ENCODE measurements at places on chromosomes 12 and 14.

DNA sequence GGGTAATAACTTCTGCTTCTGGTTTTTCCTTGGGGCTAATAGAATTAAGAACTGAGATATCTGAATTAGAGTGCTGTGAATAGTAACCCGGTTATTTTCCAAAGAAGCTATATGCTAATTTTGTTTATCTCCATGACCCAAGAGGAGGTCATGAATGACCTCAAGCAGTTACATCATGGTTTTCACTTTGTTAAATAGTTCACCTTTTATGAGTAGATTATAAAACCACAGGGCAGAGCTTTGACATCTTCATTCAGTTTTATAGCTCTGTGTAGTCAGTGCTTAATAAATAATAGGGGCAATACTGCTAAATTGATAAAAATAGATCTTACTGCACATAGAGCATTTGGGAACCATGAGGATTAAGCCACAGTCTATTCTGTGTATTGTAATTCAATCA is 462.2 kb downstream of the LRIG3 start:
- no peak for ATAC-seq

DNA sequence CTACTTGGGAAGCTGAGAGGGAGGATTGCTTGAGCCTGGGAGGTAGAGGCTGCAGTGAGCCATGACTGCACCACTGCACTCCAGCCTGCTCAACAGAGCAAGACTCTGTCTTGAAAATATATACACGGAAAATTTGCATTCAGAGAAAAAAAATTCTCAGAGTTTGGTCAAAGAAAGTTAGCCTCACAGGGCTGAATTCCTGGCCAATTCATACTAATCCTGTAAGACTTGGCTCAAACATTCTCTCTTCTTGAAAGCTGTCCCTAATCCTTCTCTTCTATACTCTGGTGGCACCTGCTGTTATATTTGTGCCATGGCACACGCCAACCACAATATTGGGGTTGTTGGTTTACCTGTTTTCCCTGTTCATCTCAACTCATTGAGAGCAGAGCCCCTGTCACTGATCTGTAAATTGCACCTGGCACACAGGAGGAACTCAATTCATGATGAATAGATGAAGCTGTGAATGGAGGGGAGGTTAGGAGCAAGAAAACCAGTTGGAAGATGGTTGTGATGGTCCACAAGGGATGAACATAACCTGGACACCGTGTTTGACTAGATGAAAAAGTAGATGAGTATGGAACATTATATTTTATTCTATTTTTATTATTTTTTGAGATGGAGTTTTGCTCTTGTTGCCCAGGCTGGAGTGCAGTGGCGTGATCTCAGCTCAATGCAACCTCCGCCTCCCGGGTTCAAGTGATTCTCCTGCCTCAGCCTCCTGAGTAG is 36.8 kb upstream of the SPTSSA start:
- no peak for ATAC-seq

DNA sequence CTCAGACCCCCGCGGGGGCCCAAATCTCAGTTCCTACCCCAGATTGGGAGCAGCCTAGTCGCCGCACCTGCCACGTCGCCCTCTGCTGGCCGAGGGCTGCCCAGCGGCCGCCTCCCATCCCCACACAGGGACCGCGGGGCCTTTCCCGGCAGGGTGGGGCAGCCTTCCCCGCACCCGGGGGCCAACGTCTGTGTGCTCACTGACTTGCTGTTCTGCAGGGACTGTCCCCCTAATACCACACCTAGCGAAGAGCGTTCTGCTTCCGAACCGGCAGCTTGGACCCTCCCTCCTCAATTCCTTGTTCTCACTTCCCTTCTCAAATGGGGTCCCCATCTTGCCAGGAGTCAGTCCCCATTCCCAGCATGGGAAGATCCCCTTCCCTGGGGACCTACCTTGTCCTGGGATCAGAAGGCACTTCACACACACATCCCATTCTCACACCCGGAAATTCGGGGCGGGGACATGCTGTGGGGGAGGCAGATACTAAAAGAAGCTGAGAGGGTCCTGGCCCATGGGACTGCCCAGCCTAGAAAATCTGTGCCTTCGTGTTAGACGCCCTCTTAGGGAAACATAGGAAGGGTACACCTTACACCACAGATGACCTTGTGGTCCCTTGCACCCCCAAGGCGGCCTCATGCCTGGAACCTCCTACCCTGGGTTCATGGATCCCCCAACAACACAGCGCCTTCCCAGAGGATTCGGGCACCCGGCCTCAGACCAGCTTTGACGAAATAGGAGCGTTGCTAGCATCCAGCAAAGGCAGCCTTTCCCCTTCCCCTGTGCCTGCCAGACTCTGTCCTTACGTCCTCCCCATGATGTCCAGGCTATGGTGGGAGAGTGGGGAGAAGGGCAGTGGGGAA is 16.4 kb downstream of the ACVRL1 start:
- ATAC-seq = peak; percentile 74

- ATAC-seq = no peak
Measured at GRCh38 chr12:97899956-97900355, 437.4 kb downstream of the RMST start.

DNA sequence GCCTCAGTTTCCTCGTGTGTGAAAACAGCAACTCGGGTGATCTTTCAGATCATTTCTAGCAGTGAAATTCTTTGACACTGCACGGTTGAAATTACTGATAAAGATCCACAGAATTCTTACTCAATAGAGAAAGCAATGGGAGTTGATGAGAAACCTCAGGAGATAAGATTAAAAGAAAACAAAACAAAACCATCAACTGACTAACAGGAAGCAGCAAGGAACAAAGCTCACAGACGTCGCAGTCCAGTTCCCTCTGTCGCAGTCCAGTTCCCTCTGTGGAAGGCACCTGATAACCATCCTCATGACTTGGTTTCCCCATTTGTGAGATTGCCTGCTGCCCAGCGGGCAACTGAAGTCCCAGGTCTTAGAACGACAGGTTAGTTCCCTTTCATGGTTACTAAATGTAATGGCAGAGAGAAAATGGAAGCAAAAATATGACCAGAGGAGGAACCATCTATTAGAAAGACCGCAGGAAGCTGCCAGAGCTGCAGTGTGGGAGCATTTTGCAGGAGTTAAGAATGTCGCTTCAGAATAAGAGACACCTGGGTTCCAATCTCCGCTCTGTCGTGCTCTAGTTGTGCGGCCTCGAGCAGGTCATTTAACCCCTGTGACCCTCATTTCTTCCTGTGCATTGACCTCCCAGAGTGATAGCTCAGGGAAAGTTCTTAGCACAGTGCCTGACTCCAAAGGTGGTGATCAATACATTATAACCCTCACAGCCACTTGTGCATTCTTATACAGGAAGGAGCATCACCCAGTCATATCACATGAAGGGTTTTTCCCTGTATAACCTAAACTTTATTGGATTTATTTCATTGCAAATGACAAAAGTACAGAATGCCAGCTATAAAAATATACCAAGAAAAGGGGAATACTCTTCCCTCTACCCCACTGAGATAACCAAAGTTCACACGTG is 5.1 kb upstream of the MED13L start:
- ATAC-seq = no peak

DNA sequence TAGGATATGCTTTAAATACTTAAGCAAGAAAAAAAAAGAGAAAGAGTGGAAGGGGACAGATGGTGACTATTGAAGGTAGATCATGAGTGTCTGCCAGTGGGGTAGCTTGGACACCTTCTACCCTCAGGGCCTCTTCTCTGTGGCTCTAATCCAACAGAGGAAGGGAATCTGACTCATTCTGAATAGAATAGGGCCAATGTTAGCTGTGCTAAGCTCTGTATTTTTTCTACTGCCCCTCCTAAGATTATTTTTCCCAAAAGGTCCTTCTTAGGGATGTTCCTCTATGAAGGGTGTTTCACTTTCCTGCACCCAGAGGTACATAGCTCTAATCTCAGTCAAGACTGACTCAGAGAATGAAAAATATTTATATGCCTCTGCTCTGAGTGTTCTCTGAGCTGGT is 25.6 kb downstream of the UNC79 start:
- ATAC-seq = no peak

DNA sequence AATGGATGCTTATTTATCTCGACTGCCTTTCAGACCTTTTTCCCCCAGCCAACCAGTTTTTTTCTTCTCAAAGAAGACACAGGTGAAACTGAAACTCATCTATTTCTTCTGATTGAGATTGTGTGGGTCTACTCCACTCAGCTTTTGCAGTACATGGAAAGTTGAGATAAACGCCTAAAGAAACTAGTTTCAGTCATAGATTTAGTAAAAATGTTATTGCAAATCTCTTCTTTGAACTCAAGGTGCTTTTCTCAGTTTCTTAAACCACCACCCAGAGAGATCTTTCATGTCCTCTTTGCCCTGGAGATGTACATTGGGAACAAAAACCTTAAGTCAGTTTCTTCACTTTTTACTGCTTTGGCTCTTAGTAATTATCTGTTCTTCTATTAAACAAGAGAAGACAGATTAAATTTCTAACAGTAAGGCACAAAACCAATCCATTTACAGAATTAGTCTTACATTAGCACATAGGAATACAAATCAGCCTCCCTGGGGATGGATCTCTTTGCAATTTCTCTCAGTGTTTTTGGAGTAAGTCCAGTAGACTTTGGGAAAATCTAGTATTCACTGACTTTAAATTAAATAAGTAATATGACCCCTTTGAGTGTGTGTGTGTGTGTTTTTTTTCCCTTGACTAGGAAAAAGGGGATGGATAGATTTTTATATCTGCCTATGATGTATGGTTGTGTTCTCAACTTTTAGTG is 11.6 kb downstream of the FBXW8 start:
- ATAC-seq = no peak

All from gastroesophageal sphincter (tissue), 4 donors.